ENCODE measurements at places on chromosomes 6 and 20.
A peak's percentile ranks its signal among the peaks of the same experiment; 100 is the strongest.

DNA sequence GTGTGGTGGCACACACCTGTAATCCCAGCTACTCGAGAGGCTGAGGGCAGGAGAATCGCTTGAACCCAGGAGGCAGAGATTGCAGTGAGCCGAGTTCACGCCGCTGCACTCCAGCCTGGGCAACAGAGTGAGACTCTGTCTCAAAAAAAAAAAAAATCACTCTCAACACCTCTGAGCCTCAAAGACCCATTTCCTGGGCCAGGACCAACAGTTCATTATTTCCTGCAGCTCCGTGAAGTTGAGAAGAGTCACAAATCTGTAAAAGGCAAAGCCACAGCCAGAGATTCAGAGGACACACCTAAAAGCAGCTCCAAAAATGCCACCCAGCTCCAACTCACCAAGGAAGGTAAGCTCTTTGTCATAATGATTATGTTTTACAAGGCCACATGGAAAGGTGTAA is 15.2 kb upstream of the NOP56 start:
- no peak for DNase-seq

- DNase-seq: no peak
These were observed 4.2 kb upstream of the BLCAP start for GRCh38 chr20:37531856-37532255.

DNA sequence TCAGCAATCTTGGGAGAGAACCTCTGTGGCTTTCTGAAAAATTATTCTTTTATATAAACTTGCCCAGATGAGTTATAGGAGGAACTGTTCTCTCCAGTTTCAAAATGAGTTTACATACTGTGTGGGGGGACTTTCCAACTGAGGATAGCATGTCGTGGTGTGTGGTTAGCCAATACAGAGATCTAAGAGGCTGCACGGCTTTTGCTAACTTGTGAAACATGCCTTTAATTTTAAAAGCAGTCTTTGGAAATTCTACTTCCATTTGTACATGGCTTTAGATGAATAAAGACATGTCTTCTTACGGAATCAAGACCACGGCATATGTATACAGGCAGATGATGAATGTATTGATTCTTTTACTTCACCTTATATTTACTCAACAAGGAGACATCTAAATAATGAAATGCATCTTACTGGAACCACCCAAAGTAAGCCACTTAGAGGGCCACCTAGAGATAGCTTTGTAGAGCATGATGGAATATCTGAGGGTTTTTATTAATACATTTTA is 39.8 kb downstream of the HIVEP1 start:
- no peak for DNase-seq

DNA sequence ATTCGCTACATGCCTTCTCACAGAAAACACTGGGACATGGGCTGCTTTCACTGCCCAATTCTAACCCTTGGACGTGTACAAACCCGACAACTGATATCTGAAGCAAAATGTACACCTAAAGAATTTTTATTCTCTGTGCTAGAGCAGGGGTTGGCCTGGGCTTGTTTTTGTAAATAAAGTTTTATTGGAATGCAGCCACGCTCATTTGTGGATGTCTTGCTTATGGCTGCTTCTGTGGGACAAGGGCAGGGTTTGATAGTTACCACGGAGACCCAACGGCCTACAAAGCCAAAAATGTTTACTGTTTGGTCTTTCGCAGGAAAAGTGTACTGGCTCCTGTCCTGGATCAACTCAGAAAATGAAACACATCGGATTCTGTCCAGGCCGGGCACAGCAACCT is 58.1 kb upstream of the APCDD1L start:
- DNase-seq: no peak

- no peak for DNase-seq
These were observed 6.8 kb upstream of the POU3F2 start for GRCh38 chr6:98827295-98828159.

DNA sequence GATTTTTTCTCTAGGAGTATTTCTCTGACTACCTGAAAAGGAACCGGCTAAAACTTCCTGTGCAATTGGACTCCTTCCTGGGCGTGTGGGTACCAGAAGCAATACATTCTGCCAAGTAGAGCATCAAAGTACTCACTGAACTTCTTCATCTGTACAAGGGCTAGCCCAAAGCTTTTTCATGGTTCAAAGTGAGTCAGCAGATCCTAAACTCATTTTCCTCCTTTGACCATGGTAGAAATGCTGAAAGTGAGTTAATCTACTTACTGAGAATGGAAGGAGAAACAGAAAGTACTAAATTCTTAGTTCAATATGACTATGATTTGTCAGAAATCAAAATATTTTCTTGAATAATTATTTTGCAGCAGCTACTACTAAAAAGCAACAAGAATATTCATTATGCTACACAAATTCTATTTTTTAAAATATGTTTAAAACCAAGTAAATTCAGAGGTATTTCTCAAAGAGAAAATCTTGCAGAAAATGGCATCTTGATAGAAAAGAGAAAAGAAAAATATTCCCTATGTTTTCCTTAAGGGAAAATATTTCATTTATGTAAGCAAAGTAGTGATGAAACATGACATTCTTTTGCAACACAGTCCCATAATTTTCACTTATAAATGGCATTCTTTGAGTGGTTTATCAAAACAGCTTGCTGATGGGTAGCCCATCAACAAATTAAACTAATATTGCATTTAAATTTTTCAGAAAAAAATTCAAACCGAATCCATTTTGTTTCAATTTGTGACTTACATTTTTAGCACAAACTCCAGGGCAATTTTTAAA is 3.7 kb upstream of the BEND6 start:
- no peak for DNase-seq

- peak; percentile 91 for DNase-seq
These were observed 58.6 kb upstream of the SNX9 start for GRCh38 chr6:157764178-157765068.

- no peak for DNase-seq
These were observed 270.1 kb upstream of the ARID1B start for GRCh38 chr6:156507106-156507505.

DNA sequence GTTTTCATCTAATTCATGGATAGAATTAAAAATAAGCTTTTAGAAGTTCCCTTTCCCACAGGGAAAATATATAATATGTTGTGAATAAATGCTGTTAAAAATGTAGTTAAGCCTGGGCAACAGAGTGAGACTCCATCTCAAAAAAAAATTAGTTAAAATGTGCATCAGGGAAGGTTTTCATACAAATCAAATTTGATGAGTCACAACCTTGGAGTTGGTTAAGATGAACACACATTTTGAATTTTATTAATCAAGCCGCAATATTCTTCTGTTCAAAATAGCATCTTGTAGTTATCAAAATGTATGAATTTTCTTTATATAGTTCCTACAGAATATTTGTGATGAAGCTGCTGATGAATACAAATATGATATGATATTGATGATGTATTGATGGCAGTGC is 30.9 kb upstream of the SERPINB9 start:
- DNase-seq: no peak

DNA sequence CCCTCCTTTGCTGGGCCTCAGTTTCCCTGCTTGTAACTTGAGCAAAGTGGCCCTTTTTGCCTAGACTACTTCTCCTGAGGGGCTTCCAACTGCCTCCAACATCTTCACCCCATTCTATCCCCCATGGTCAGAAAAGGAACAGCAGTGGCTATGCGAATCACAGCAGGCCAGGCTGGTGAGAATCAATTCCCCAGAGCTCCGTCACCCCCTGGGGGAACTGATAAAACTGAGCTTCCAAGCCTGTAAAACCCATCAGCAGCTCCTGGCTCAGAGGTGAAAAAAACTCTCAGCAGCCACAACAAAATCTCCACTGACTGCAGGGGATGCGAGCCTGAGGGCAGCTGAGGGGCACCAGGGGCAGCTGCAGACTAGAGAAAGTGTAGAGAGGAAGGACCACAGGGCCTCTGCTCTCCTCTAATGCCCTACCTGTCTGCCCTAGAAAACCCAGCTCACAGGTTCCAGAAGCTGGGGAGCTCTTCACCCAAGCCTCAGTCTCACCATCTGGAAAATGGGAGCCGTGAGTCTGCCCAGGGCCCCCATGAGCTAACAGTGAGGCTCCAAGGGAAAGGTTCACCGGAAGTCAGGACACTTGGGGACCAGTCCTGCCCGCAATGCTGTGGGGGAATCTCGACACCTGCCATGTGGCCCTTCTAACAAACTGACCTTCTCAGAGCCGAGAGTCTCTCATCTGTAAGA is 120.6 kb downstream of the GRM4 start:
- no peak for DNase-seq

DNA sequence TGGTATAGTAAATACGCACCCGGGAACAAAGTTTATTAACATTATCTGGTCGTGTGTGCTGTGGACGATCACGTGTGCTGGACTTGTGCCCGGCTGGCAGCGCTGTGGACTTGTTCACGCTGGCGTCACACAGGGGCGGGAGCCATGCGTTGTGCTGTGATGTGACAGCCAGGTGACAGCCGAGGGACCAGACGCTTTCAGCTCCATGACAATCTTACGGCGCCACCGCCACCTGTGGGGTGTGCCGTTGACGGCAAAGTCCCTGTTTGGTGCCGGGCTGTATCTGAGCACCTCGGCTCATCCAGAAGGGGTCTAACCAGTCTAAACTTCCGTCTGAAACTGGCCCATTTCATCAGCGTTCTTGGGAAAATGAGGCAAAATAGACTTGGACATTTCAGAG is 25.2 kb downstream of the DLL1 start:
- DNase-seq: peak; percentile 73

GRCh38 chr20:24808616-24809015 is 140.5 kb upstream of the CST7 start:
- DNase-seq: no peak

DNA sequence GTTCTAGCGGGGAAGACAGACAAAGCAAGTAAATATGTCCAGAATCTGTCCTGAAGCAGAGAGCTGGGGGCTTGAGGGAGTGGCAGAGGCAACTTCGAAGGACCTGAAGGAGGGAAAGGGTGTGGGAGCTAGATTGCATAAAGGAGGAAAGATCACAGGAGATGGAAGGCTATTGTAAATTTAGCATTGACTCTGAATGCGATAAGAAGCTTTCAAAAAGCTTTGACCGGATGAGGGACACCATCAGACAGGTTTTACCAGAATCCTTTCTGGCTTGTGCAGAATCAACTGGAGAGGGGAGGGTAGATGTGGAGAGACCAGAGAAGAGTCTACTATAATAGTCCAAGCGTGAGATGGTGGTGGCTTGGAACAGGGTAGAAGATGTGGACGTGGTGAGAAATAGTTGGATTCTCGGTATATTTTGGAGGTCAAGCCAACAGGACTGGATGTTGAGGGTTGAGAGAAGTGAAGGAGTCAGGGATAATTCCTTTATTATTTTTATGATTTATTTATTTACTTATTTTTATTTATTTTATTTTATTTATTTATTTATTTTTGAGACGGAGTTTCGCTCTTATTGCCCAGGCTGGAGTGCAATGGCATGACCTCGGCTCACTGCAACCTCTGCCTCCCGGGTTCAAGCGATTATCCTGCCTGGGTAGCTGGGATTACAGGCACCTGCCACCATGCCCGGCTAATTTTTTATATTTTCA is 19.9 kb upstream of the RIPOR3 start:
- DNase-seq: no peak

GRCh38 chr6:130158056-130158455 is 64.7 kb downstream of the SAMD3 start:
- no peak for DNase-seq

DNA sequence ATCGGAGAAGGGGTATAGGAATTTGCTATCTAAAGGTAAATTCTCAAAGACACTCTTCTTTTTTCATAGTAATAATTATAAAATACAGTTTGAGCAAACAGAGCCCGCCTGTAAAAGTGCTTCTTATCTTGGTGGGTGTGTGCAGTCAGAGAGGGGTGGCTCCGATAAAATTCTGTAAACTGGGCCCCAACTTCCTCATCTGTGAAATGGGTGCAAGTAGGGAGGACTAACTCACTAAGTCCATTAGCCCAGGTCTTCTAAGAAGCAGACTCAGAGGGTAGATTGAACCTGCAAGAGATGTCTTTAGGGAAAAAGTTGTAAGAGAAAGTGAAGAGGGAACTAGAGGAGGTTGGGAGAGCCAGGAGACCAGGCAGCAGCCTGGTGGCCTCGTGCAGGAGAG is 245.8 kb upstream of the RREB1 start:
- DNase-seq: no peak

DNA sequence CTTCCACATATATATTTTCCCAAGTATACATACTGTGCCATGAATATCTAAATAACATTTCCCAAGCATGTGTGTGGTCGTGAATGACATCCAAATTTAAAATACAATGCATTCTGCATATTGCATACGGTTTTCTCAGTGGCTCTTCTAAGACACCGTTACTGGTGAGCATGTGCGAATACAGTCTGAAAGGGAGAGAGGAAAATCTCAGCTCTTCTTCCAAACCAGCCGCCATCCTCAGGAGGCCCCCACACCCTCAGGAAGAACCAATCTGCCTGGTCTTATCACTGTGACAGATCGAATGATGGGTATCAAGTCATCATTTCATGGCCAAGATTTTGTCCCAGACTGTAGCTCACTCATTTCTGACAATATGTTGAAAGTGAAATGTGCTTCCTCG is 50.7 kb downstream of the ADAT2 start:
- no peak for DNase-seq

DNA sequence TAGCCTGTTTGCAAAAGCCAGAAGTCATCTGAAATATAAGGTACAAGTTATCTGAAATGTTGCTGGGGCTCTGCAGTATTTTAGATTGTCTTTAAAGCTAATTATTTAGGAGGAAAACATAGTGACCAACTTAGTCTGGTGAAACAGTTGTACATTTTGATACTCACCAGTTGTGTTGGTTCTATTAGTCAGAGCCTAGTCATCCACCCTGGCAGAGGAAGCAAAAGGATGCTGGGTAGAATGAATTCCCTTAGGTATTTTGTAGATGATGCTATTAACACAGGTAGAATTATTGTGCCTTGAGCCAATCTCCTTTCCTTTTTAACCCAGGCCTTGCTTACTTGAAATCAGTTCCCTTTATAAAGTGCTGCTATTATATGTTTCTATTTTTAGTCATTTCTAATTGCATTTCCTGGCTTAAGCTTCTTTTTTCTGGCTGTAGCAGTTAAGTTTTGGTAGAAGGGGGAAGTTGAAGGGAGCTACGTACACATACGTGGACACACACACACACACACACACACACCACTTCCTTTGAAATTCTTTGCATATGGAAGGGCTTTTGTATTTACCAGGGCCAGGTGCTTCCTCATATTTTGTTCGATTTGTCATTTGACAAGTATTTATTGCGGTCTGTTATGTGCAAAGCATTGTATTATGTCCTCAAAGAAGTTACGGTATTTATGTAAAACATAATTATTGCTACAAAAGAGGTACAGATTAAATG is 82.4 kb downstream of the RTN4IP1 start:
- peak; percentile 76 for DNase-seq
